Upper lobe of right lung (tissue), 1 donor: ENCODE measurements at places on chromosomes 7 and 10.

DNA sequence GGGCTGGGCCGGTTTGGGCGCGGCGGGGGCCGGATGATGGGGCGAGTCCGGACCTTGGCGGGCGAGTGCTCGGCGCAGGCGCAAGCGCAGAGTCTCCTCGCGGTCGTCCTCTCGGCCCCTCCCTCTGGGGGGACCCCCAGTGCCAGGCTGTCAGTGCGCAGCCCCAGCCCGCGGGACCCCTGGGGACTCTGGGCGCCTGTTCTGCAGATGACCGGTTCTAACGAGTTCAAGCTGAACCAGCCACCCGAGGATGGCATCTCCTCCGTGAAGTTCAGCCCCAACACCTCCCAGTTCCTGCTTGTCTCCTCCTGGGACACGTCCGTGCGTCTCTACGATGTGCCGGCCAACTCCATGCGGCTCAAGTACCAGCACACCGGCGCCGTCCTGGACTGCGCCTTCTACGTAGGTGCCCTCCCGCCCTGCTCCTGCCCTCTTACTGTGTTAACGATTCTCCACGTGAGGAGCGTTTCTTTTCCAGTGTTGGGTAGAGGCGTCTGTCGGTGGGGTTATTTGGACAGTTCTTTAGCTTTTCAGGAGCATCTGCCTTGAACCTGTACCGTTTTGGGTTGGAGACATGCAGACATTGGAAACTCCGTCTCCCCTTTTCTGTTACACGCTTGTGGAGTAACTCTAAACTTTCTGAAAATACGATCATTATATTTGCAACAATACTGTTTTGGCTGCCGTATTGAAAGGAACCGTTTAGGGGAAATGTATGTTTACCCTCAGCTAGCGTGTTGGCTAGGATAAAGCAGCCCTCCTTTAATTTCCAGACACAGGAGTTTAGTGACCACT lies 706 bp downstream of the BUB3 start:
- H3K27ac ChIP-seq: peak overlapping the region; percentile 76
- peaks cover 25% of the 10 kb centered on the region for H3K36me3 ChIP-seq
- peaks cover 35% of the 10 kb centered on the region for H3K4me1 ChIP-seq
- peaks cover 37% of the 10 kb centered on the region for H3K27me3 ChIP-seq
- H3K4me3 ChIP-seq: peak overlapping the region; percentile 68
- DNase-seq: peak; percentile 81

DNA sequence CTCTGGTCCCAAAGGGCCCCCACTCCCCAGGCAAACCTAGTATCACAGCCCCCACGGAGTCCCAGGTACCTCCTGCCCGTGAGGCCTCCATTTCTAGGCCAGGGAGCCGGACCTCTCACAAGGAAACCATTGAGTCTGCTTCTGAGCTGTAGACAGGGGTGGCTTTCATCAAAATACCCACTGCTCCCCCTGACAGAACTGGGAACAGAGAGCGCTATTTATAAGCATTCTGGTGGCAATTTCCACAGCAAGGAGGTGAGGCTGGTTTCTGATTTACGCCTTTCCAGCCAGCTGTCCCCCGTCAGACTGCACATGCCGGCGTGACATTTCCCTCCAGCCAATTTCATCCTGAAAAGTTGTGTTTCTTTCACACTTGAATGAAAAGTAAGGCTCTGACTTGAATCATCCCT lies 407.5 kb upstream of the PRKCQ start:
- DNase-seq: no peak
- no peaks in the 10 kb centered on the region for H3K4me1 ChIP-seq
- H3K27me3 ChIP-seq: no peaks in the 10 kb centered on the region
- H3K4me3 ChIP-seq: no peak overlapping the region
- no peaks in the 10 kb centered on the region for H3K36me3 ChIP-seq

DNA sequence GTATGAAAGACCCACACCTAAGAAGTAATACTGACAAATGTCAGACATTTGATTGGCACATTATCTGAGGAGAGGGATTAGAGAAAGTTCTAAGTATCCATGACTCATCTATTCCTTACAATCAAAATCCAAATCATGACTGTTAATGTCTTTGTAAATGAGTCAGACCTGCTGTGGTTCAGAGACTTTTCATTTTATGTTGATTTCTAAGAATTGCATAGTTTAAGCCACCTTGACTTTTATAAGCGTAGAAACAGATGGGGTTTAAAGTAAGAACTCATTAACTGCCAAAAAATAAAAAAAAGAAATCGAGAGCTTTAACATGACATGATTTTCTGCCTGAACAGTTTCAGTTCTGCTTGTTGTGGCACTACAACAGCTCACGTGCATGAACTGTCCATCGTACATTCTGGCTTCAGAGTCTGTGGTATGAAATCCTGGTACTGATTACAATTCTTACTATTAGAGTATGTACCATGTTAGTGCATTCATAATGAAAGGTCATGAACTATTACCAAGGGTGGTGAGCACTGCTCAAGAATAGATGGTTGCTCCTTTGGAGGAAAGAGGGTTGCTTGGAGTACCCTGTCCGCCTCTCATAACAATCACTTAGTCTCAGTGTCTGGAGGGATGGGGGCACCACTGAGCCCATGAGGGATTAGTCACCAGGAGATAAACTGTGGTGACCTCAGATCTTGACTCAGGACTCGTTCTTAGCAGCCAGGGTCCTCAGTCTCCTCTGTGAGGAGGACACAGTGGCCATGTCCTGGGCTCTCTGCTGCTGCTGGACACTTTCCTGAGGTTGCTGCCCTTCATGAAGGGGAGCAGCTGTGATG lies 42.2 kb downstream of the ACSM6 start:
- H3K27ac ChIP-seq: no peak overlapping the region
- H3K4me1 ChIP-seq: no peaks in the 10 kb centered on the region
- DNase-seq: no peak
- H3K27me3 ChIP-seq: no peaks in the 10 kb centered on the region

- H3K4me3 ChIP-seq: no peak overlapping the region
- DNase-seq: no peak
- no peaks in the 10 kb centered on the region for H3K4me1 ChIP-seq
- H3K27me3 ChIP-seq: no peaks in the 10 kb centered on the region
- H3K36me3 ChIP-seq: peaks cover 14% of the 10 kb centered on the region
- H3K27ac ChIP-seq: no peak overlapping the region
Measured at GRCh38 chr10:122206471-122207065, 64.5 kb upstream of the BTBD16 start.

GRCh38 chr10:110029450-110029849 lies 21.7 kb downstream of the ADD3 start:
- peaks cover 24% of the 10 kb centered on the region for H3K4me1 ChIP-seq
- no peak overlapping the region for H3K27ac ChIP-seq
- H3K36me3 ChIP-seq: no peaks in the 10 kb centered on the region
- no peak overlapping the region for H3K4me3 ChIP-seq
- no peaks in the 10 kb centered on the region for H3K27me3 ChIP-seq
- no peak for DNase-seq

DNA sequence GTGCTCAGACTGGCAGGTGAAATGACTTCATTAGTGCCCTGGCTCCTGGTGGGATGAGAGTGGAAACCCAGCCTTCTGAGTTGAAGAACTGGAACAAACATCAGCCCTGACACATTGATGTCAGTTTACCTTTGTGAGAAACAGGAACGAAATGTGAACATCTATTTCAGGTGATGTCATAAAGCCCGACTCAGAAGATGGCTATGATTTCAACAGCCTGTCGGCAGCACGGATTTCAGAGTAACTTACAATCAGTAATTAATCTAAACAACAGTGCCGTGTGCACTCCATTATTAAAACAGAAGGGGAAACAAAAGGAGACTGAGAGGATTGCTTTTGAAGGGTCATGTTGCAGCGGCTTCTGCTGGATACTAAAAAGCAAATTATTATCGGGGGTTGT lies 243.2 kb downstream of the FRMD4A start:
- no peaks in the 10 kb centered on the region for H3K27me3 ChIP-seq
- DNase-seq: no peak
- no peak overlapping the region for H3K4me3 ChIP-seq
- H3K36me3 ChIP-seq: no peaks in the 10 kb centered on the region
- H3K4me1 ChIP-seq: no peaks in the 10 kb centered on the region

- peaks cover 6% of the 10 kb centered on the region for H3K4me1 ChIP-seq
- no peak overlapping the region for H3K27ac ChIP-seq
- no peaks in the 10 kb centered on the region for H3K36me3 ChIP-seq
- no peaks in the 10 kb centered on the region for H3K27me3 ChIP-seq
- no peak overlapping the region for H3K4me3 ChIP-seq
Measured at GRCh38 chr7:50270531-50271018, 33.9 kb upstream of the IKZF1 start.

DNA sequence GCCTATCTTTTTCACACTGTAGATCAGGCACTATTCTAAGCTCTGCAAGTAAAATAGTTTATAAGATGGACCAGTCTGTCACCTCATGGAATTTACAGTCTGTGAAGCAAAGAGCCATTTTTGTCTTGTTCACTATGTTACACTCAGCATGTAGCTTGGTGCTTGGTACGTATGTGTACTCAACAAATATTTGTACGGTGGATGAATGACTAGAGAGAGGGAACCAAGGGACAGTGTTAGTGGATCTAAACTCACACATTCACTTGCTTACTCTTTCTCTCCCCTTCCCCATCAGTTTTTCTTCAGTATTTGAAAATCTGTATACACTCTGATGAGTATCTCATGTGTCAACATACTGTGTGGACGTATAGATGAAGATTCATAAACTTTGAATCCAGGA lies 45.9 kb downstream of the PTF1A start:
- H3K27ac ChIP-seq: no peak overlapping the region
- H3K27me3 ChIP-seq: no peaks in the 10 kb centered on the region
- no peaks in the 10 kb centered on the region for H3K4me1 ChIP-seq
- no peaks in the 10 kb centered on the region for H3K36me3 ChIP-seq

DNA sequence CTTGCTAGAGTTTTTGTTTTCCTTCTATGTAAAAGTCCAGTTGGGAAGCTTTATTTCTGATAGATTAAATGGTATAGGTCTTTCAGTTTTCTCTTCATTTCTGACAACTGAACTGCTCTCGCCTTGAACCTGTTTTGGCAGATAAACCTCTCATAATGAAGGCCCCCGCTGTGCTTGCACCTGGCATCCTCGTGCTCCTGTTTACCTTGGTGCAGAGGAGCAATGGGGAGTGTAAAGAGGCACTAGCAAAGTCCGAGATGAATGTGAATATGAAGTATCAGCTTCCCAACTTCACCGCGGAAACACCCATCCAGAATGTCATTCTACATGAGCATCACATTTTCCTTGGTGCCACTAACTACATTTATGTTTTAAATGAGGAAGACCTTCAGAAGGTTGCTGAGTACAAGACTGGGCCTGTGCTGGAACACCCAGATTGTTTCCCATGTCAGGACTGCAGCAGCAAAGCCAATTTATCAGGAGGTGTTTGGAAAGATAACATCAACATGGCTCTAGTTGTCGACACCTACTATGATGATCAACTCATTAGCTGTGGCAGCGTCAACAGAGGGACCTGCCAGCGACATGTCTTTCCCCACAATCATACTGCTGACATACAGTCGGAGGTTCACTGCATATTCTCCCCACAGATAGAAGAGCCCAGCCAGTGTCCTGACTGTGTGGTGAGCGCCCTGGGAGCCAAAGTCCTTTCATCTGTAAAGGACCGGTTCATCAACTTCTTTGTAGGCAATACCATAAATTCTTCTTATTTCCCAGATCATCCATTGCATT lies 27.1 kb downstream of the MET start:
- peaks cover 8% of the 10 kb centered on the region for H3K4me1 ChIP-seq
- no peak overlapping the region for H3K27ac ChIP-seq
- no peak for DNase-seq
- H3K4me3 ChIP-seq: no peak overlapping the region
- no peaks in the 10 kb centered on the region for H3K36me3 ChIP-seq

GRCh38 chr10:12357525-12358151 lies 8.3 kb downstream of the CAMK1D start:
- no peak overlapping the region for H3K4me3 ChIP-seq
- H3K36me3 ChIP-seq: no peaks in the 10 kb centered on the region
- H3K27me3 ChIP-seq: no peaks in the 10 kb centered on the region
- H3K4me1 ChIP-seq: no peaks in the 10 kb centered on the region

GRCh38 chr7:23471106-23471859 lies 992 bp upstream of the IGF2BP3 start:
- H3K4me3 ChIP-seq: no peak overlapping the region
- peaks cover 42% of the 10 kb centered on the region for H3K4me1 ChIP-seq
- H3K27ac ChIP-seq: no peak overlapping the region
- H3K27me3 ChIP-seq: peaks cover 99% of the 10 kb centered on the region

GRCh38 chr10:113939212-113939860 lies 84.9 kb downstream of the NHLRC2 start:
- no peaks in the 10 kb centered on the region for H3K36me3 ChIP-seq
- no peaks in the 10 kb centered on the region for H3K27me3 ChIP-seq
- H3K27ac ChIP-seq: no peak overlapping the region

- H3K27me3 ChIP-seq: no peaks in the 10 kb centered on the region
- peaks cover 7% of the 10 kb centered on the region for H3K4me1 ChIP-seq
- DNase-seq: no peak
- H3K36me3 ChIP-seq: no peaks in the 10 kb centered on the region
- H3K4me3 ChIP-seq: no peak overlapping the region
- no peak overlapping the region for H3K27ac ChIP-seq
Measured at GRCh38 chr10:44865289-44865671, 45.9 kb upstream of the TMEM72 start.

GRCh38 chr10:19097151-19097550 lies 48.5 kb downstream of the MALRD1 start:
- no peaks in the 10 kb centered on the region for H3K27me3 ChIP-seq
- H3K4me3 ChIP-seq: no peak overlapping the region
- H3K36me3 ChIP-seq: no peaks in the 10 kb centered on the region
- H3K4me1 ChIP-seq: no peaks in the 10 kb centered on the region
- no peak overlapping the region for H3K27ac ChIP-seq
- DNase-seq: no peak

- H3K36me3 ChIP-seq: peaks cover under 1% of the 10 kb centered on the region
- peaks cover 63% of the 10 kb centered on the region for H3K4me1 ChIP-seq
- no peaks in the 10 kb centered on the region for H3K27me3 ChIP-seq
- peak overlapping the region; percentile 44 for H3K27ac ChIP-seq
- DNase-seq: no peak
- H3K4me3 ChIP-seq: peak overlapping the region; percentile 0
Measured at GRCh38 chr7:137932881-137933269, 69.0 kb downstream of the CREB3L2 start.

DNA sequence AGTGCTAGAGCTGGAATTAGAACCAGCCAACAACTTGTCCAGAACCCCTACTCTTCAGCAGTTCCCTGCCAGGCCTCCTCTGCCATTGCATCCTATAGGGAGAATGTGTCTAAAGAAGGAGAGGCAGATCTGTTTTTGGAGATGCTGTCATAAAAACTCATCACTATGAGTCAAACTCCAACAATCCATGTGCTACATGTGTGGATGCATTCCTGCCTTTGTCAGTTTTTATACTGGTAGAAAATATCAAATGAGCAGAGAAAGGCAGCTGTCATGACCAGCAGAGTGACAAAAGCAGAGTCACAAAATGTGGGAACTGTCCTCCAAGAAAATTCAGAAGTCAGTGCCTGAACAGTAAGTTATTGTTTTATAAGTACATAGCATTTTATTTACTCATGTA lies 93.0 kb downstream of the ABLIM1 start:
- H3K27me3 ChIP-seq: no peaks in the 10 kb centered on the region
- H3K4me3 ChIP-seq: no peak overlapping the region
- H3K4me1 ChIP-seq: no peaks in the 10 kb centered on the region
- no peak for DNase-seq
